Right renal pelvis (tissue), 4 donors: ENCODE measurements at places on chromosomes 6 and 20. TPM values are rescaled to one million over a fixed set of nuclear protein-coding genes. Genes with fewer than 3 reads are reported as not detected.

DNA sequence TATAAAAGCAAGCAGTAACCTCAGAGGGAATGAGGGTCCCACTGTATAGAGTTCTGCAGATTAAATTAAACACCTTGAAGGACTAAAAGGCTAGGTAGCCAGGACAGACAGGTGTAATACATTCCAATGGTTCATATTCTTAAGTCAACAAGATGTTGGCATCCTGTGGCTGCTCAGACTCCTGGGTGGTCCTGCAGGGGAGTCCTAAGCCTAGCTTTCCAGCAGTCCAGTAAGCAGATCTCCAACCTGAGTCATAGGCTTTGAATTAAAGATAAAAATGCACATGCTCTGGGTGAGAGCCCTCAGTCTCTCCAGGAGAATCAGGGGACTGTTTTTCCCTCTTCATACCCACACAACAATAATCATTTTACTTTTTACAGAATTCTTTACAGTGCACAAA, 307.3 kb upstream of the SUPT3H start:
- no peak for DNase-seq

- no peak for DNase-seq
These were observed 96.1 kb downstream of the MAFB start for GRCh38 chr20:40592941-40593340.

DNA sequence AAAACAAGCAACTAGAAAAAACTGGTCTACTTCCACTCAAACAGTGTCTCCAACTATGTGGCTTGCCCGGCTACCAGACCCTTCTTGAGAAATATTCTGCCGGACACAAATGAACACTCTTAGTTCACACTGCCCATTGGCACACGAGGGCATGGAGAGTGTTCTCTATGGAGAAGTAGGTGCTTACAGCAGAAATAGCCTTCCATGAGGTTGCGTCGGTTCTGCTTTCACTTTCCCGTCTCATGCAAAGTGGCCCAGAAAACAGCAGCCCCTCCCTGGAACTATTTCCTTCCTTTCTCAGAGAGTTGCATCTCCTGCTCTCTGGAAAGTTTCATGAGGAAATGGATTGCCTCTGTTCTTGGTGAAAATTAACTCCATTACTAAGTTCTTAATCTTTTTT, 9.5 kb upstream of the HLA-DOA start:
- DNase-seq: no peak

DNA sequence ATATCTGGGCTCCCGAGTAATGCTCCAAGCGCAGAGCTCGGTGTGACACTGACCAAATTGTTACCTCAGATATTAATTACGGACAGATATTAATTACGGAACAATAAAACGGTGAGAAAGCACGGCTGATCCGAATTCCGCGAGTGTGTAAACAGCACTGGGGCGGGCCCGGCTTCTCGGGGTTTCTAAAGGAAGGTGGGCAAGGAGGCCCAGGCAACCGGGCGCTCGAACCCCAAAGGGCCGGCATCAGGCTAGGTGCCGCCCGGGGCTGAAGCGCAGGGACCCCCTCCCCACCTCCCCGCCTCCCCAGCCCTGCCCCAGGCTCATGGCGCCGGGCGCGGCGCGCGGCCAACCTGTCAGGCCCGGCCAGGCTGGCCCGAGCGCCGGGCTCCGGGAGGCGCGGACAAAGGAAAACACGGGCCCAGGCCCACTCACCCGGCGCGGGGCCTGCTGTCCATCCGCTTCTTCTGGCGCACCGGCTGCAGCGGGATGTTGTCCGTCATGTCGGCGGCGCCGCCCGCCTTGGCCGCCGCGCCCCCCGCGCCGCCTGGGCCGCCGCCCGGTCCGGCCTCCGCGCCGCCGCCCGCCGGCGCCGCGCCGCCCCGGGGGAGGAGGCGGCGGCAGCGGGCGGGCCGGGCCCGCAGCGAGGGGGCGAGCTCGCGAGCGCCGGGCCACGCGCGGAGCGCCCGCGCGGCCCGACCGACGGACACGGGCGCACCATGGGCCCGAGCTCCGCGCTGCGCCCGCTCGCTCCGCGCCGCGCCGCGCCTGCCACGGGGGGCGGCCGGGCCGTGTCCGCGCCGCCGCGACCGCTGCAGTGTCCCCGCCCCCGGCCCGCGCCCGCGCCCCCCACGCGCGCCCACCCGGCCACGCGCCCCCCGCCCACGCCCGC, at the start of gene ATP9A:
Gene ATP9A (minus strand): TSS at position 524 of the 892 bp plus-strand sequence. CDS start 21 bp downstream, at position 503.
- no peak for DNase-seq

DNA sequence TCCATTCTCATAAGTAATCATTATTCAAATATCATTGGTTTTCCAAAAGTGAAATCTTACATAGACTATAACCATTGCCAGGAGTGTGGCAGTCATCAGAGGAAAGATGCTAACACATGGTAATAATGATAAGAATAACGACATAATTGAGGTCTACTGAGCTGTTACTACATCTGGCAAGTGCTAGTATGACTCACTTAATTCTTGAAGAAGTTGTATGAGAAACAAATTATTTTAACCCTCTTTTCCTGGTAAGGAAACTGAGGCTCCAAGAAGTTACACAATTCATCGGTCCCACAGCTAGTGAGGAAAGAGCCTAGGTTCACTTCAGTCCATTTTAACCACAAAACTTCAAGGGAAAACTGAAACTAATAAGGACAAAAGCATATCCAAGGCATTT, 335.6 kb upstream of the BTBD3 start:
- no peak for DNase-seq

GRCh38 chr6:8529250-8529649, 93.9 kb upstream of the SLC35B3 start:
- no peak for DNase-seq

- no peak for DNase-seq
These were observed 192.5 kb downstream of the EDN1 start for GRCh38 chr6:12482386-12483375.

DNA sequence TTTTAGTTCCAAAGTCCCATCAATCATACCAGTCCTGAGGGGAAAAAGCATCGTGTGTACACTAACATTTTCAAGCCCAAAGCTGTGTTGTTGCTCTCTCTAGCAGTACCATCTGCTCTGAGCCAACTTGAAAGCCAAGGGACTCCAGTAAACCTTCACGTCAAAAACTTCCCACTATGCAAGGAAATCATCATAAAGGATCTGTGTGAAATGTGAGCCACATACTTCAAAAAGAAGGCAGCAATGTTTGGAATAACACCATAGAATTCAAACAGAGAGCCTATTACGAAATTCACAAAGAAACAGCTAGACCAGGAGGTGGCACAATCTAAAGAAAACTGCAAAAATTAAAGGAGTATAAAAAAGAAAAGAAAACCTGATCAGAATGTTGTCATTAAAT, 399.8 kb upstream of the EPHA7 start:
- DNase-seq: no peak

DNA sequence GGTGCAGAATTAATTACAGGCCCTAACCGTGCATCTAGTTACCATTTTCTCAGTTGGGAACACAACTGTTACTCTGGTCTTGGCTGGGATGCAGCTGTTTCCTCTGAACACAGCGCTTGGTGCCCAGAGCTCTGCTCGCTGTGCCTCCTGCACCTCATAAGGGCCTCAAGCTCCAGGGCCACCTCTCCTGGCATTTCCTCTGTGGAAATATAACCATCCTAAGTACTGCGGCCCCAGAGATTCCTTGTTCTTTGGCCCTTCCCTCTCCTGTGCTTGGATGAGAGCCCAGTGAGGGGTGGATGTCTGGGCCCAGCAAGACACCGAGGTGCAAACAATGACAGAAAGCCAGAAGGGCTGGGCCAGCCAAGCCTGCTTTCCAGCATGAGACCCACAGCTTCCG, 169.9 kb upstream of the CST7 start:
- no peak for DNase-seq

The LGSN gene
- polyA plus RNA-seq: 0.51 TPM

DNA sequence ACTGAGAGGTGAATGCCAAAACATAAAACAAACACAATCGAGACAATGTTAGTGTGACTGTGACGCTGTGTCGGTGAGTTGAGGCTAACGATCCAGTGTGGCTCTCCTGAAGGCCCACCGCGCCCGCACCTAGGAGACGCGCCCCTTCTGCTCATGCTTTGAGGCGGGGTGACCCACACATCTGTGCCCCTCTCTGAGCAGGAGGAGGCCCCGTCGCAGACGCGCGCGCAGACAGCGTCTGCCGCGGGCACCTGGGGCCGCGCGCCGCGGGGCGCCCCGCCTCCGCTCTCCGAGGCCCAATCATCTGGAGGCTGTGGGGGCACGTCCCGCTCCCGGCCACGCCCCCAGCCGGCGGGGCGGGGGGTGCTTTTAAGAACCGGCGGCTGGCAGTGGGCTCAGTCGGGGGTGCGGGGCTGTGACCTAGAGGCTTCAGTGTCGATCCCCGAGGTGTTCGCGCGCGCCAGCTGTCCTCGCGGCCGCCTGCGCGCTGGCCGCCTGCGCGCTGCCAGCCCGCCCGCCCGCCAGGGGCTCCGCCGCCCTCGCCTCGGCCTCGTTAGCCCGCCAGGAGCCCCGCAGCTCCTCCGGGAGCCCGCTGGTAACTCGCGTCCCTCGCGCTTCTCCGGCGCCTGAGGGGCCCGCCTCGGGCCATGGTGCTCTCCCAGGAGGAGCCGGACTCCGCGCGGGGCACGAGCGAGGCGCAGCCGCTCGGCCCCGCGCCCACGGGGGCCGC, at the start of gene SLC16A10:
Gene SLC16A10 (plus strand): TSS at position 398 of the 730 bp plus-strand sequence. CDS start 250 bp downstream, at position 648.
- DNase-seq: peak; percentile 66

The HMGA1 gene
- 125 TPM for polyA plus RNA-seq

DNA sequence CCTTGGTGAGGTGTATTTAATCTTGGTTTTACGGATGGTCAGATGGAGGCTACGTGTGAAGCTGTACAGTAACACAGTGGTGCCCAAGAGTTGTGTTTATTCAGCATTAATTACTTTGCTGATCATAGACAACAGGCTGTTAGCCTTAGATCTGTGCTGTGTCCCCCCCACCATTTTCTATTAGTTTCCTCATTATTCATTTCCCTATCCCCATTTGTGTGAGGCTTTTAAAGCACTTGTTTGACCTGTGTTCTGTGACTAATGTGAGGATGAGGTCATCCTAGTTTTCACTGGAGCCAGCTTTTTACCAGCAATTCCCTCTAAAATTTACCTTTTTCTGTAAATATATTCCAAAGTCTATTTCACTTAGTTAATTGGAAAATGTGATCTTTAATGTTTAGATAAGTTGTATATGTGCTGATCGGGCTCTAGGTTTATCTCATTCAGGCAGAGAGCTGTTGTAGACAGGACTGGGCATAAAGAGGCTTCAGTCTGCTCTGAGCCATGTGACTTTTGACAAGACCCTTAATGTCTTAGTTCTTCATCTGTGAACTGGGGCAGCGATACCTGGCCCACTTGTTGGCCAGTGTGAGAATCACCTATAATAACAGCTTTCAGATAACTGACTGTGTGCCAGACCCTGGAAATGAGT, 8.4 kb downstream of the MAPRE1 start:
- no peak for DNase-seq

DNA sequence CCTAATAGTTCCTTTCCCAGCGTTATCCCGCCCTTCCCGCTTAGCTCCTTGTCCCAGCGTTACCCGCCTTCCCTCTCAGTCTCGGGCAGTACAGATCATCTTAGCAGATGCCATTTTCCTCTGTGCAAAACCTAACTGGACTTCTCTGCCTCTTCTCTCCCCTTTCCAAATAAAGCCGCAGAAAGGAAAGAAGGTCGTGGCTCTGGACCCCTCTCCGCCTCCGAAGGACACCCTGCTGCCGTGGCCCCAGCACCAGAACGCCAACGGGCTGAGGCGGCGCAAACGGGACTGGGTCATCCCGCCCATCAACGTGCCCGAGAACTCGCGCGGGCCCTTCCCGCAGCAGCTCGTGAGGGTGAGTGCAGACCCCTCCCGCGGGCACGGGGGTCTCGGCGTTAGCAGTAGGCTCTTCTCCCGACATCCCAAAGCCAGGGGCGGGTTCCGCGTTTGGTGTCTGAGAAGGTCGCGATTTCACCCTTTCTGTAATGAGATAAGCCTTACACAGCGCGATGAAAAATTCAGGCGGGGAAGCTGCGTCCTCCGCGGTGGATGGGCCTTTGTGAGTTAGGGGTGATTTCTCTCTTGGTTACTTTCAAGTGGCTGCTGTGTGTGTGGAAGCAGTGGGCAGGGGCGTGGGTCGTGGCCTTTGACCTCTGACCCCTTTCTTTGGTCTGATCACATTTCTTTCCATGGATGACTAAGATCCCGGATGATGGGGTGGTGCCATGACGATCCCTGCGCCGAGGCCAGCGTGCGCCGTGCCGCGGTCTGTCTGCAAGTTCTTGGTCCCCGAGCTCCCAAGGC, 292.7 kb downstream of the TAF4 start:
- DNase-seq: no peak

GRCh38 chr6:104301951-104302350, 557.8 kb downstream of the HACE1 start:
- DNase-seq: no peak

- no peak for DNase-seq
These were observed 207.3 kb downstream of the GMDS start for GRCh38 chr6:2038092-2038491.

The HAO1 gene
- 0.08 TPM for polyA plus RNA-seq

DNA sequence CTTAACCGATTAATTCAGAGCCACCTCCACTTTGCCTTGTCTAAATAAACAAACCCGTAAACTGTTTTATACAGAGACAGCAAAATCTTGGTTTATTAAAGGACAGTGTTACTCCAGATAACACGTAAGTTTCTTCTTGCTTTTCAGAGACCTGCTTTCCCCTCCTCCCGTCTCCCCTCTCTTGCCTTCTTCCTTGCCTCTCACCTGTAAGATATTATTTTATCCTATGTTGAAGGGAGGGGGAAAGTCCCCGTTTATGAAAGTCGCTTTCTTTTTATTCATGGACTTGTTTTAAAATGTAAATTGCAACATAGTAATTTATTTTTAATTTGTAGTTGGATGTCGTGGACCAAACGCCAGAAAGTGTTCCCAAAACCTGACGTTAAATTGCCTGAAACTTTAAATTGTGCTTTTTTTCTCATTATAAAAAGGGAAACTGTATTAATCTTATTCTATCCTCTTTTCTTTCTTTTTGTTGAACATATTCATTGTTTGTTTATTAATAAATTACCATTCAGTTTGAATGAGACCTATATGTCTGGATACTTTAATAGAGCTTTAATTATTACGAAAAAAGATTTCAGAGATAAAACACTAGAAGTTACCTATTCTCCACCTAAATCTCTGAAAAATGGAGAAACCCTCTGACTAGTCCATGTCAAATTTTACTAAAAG, 2.7 kb downstream of the FOXC1 start:
- no peak for DNase-seq

DNA sequence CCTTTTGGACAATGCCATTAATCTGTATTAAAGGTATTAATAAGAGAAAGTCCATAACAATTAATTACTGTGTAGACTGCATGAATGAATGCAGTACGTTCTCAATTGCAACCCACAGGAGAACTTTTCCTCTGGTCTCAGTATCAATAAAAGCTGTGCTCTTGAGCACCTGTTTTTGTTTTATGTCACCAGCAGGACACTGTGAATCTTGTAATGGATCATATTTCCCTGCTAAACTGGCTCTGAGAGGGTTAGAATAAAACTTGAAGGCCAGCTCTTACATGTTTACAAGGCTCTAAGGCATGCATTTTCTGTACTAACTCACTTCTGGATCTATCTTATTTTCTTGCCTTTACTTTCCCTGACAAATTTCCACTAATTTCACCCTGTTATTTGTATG, 214.3 kb upstream of the PLN start:
- no peak for DNase-seq

GRCh38 chr6:52098721-52099120, 11.3 kb upstream of the PKHD1 start:
- no peak for DNase-seq

The PI16 gene
- polyA plus RNA-seq: 2.9 TPM
